ENCODE measurements at places on chromosomes 6 and 20.

GRCh38 chr6:91669154-91669870 is 1082.4 kb upstream of the MAP3K7 start:
- DNase-seq = peak; percentile 42

- DNase-seq = no peak
These were observed 145.3 kb downstream of the KHDC1L start for GRCh38 chr6:73079978-73080377.

DNA sequence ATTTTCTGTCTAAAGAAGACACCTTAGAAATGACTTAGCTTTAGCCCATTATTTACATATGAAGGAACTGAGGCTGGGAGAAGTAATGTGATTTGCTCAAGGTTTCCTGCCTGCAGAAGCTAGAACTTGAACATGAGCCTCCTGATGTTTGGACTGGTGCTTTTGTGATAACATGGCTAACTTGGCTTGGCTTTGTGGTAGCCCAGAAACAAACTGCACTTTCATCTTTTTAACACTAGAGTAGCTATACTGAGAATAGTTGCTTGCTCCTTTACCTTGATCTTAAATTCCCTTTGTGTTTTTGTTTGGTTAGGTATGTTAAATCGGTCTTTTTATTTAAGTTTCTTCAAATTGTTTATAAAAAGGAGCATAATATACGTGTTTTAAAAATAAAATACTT is 163.5 kb upstream of the MANEA start:
- DNase-seq = no peak

DNA sequence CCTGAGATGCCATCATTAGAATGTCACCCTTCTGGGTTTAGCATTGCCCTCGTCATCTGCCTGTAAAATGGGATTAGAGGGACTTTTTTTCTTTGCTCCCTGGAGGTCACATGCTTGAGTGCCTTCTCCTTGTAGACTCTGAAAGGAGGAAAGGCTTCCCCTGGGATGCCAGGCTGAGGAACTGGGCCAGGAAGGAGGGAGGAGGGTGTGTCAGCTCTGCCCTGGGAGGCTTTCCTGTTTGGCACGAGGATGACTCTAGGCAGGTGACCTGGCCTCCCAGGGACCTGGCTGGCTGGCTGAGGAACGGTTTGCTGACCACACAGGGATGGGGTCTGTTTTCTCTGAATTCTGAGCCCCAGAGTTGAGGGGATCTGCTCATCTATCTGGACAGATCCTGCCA is 137.9 kb upstream of the RNF24 start:
- no peak for DNase-seq

DNA sequence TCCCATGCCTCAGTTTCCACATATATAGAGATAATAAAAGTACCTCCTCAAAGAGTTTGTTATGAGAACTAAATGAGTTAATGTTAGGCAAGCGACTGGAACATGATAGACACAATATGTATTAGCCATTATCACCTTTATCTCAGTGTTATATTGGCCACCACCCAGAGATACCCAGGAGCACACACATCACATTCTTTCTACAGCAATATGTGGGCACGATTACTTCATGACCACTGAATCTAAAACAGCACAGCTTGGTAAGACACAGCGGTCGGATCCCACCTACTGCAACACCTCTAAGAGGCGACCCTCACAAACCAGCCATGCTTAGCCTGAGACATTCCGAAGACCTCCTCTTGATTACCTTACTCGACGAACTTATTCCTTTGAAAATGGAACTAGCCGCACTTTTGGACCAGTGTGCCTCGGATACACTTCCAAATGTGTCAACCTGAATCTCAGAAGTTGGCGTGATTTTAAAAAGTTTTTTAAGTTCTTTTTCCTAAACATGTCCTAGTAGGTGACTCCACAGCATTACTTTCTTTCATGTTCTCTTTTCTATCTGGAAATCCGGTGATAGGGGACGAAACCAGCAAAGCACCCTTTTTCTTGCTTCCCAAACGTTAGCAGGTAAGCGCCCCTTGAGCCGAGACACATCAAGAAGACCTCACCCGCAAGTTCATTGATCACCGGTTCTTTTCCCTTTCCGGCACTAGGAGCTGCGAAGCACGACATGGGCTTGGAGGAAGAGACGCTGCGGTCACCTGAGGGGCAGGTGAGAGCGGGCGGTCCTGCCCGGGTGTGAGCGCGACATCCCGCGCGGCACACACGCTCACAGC is 923 bp downstream of the GMDS start:
- no peak for DNase-seq

DNA sequence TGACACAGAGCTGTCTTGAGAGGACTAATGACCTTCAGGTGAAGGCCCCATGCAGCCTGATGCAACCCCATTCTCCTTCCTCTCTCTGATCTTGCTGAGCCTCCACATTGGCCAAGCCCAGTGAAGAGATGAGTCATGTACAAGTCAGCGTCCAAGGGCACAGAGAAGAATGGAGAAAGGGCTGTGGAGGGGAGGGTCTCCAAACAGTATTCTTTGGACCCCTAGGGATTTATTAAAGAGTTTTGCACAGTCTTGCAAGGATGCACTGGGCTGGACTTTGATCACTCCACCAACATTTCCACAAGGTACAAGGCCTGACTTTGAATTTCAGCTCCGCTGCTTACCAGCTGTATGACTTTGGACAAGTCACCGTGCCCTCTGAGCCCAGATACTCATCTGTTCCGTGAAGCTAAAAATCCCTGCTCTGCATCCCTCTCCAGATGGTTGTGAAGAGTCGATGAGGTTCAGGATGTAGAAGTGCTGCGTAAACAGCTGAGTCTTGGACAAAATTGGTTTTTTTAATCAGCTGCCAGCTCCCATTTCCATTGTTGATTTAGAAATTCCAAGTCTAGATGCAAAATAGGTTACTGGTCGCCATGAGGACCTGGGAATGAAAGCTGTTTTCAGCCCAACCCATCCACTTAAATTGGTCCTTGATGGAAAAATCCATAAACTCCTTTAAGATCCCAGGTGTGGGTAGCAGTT is 14.1 kb upstream of the KCNG1 start:
- peak; percentile 89 for DNase-seq

- no peak for DNase-seq
These were observed 14.2 kb downstream of the RBM38 start for GRCh38 chr20:57405236-57406016.

All from NCI-H446 treated with DMSO at 0.1 percent for 48 hours (cell line).